ENCODE measurements at places on chromosomes 5 and 9. TPM values are rescaled to one million over a fixed set of nuclear protein-coding genes. Genes with fewer than 3 reads are reported as not detected.

Gene PCDHB3
- total RNA-seq = 0.77 TPM

Gene PTGS1
- total RNA-seq = 13.4 TPM

Gene IDNK
- total RNA-seq = 7.8 TPM

DNA sequence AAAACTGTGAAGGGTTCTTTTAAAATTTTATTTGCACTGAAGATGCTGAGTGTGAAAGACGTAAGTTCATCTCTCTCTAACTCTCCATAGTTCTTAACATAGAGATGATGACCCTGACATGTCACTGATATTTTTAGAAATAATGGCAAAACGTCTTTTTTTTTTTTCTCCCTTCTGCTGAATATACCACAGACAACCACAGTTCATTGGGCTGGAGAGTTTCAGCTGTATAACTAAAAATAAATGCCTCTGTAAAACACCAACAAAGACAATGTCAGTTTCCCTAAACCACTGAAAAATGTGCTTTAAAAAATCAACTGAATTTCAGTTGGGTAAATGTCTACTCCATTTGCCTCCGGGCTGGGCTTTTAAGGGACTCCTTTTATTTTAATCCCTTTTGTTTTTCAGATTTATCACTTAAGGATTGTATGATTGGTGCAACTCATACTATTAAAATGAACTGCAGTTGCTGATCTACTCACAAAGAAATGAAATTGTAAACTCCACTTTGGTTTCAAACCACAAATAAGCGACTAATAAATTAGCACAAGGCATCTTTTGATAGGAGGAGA lies 830.9 kb upstream of the WWC1 start:
- no peaks in the 10 kb centered on the region for H3K36me3 ChIP-seq
- H3K4me3 ChIP-seq = no peak overlapping the region
- H3K27ac ChIP-seq = no peak overlapping the region
- DNase-seq = no peak
- no peaks in the 10 kb centered on the region for H3K4me1 ChIP-seq

GRCh38 chr5:147483961-147484707 lies 25.7 kb downstream of the DPYSL3 start:
- H3K36me3 ChIP-seq = no peaks in the 10 kb centered on the region
- peak overlapping the region; percentile 91 for H3K27ac ChIP-seq
- no peaks in the 10 kb centered on the region for H3K27me3 ChIP-seq
- peak; percentile 99 for DNase-seq
- peak overlapping the region; percentile 38 for H3K4me3 ChIP-seq
- peaks cover 17% of the 10 kb centered on the region for H3K4me1 ChIP-seq

DNA sequence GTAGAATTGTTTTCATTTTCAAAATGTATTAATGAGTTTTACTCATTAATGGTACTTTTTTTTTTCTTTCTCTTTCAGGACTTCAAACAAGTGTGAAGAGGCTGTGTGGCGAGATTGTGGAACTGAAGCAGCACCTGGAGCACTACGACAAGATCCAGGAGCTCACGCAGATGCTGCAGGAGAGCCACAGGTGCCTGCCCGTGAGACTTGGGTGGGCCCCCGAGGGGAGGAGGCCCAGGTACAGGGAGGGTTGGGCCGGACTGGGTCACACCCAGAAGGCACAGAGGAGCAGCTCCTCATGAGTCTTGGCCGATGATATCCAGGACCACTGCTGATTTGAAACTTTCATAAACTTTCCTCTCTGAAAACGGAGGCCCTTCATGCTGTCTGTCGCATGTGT lies 35.6 kb downstream of the CEP72 start:
- no peak overlapping the region for H3K27ac ChIP-seq
- DNase-seq = no peak
- no peak overlapping the region for H3K4me3 ChIP-seq
- no peaks in the 10 kb centered on the region for H3K27me3 ChIP-seq

DNA sequence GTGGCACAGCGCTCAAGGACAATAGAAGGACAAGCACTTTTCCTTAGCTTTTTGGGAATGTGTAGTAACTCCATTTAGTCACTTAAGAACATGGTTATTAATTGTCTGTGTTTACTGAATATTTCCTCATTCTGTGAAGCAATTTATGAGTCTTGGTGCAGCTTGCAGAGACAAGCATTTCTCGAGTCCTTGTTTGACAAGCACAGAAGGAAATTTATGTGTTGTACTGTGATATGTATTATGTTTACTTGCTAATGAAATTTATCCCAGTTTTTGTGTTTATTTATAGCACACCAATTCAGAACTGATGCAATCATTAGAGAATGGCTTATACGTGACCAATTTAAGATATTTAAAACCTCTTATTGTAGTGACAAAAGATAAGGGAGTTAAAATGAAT lies 168.6 kb downstream of the PRELID2 start:
- no peak overlapping the region for H3K27ac ChIP-seq
- DNase-seq = no peak
- H3K36me3 ChIP-seq = no peaks in the 10 kb centered on the region
- no peak overlapping the region for H3K4me3 ChIP-seq
- no peaks in the 10 kb centered on the region for H3K27me3 ChIP-seq
- H3K4me1 ChIP-seq = no peaks in the 10 kb centered on the region

DNA sequence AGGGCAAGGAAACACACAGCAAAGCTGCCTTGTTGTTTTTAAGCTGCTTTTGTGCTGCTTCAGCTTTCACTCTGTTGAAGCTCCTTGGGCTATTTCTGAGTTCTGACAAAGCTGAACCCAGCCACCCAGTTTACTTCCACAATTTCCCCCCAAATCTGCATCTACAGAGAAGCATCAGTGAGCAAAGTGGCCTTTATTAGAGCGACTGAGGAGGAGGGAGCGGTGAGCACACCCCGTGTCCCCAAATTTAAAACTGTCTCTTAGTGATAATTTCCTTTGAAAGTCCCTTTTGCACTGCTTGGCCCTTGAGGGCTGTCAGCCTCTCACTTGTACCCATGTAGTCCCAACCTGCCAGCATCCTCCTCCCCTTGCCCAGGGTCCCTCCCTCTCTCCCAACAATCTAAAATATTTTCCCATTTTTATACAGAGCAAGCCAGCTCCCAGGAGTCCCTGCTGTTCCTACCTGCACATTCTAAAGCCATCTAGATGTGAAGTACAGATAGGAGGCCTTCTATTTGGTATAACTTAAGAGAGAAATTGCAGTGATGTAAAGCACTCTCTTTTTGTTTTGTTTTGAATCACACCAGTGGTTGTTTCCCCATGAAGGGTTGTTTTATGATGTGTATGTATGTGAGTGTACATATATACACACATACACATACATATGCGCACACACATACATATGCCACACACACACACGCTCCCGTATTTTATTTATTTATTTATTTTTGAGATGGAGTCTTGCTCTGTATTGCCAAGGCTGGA lies 313.5 kb downstream of the TLE4 start:
- no peak overlapping the region for H3K4me3 ChIP-seq
- no peaks in the 10 kb centered on the region for H3K4me1 ChIP-seq
- DNase-seq = no peak
- H3K36me3 ChIP-seq = no peaks in the 10 kb centered on the region

Data from fibroblast of lung (primary cell).